Stimulated activated CD4-positive, alpha-beta T cell treated with anti-CD3 and anti-CD28 coated beads, Interleukin-15, amount 100 ng/mL, for 48 hours (primary cell): ENCODE measurements at places on chromosomes 12 and 14.

DNA sequence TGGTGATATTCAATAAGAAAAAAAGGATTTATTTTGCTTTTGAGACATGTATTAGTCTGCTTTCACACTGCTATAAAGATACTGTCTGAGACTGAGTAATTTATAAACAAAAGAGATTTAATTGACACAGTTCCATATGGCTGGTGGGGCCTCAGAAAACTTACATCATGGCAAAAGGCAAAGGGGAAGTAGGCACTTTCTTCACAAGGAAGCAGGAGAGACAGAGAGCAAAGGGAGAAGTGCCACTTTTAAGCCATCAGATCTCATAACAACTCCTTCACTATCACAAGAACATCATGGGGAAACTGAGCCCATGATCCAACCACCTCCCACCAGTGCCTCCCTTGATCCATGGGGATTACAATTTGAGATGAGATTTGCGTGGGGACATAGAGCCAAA lies 43.9 kb downstream of the BHLHE41 start:
- DNase-seq, result no peak

DNA sequence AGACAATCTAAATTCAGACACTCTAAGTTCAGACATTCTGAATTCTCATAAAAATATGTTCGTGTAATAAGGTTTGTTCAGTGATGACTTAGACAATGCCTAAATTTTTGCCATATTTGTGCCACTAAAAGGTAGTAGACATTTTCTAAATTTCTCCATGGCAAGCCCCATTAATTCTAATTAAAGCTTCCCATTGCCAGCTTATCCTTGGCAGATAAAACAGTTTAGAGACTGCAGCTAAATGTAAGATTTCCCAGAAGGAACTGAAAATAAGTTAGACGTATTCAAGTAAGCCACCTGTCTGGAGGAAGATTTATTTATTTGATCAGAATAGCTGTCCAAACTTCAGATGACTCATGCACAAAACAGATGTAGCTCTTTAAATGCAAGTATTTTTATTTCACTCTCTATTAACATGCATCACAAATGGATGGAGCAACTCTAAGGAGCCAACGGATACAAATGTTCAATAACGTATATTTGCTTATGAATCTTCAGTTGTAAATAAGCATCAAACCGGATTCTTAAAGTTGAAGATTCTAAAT lies 130.4 kb downstream of the SLC2A13 start:
- no peak for DNase-seq

DNA sequence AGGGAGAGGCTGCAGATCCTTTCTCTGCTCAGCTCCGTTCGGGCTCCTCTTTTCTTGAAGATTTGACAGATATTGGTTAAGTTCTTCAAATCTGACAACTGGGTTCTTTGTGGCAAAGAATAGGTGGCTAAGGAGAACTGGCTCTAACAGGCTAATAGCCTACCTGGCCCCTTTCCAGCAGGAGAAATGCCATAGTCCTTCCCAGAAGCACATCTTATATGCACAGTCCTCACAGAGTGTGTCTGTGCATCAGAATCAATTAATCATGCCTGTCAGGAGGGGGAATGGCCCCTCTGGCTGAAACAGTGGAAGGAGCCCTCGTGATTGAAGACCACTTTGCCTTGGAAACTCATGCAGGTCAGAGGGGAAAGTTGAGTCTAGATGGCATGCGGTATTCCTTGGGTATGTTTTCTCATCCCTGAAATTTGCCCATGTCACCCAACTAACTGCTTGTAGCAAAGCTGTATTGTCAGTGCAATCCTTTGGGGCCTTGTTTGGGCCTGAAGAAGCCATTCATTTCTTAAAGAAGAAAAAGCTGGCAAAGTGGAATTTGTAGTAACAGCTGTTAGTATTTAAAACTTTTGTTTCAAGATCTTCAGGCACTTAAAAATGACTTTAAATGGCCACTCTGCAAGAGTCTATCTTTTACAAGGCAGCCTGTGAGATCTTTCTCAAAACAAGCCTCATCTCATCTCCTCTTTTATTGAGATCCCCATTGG lies 251.5 kb downstream of the ZFP36L1 start:
- no peak for DNase-seq

- no peak for DNase-seq
Measured at GRCh38 chr12:64008596-64008995, 164.1 kb downstream of the SRGAP1 start.

DNA sequence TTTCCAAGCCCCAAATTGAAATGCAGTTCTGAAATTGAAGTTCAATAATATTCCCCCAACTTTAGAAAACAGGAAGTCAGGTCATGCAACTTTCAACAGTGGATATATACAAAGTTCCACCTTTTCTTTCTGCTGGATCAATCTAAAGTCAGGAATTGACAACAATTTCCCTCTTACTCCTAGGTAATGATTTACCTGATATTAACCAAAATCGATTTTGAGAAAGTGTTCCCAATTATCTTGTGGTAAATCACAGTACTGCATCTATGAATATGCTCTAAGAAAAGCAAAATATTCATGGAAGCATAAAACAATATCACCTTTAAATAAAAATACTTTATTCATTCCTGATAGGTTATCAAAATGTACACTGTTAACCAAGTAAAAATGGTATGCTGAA lies 28.4 kb downstream of the BDKRB1 start:
- no peak for DNase-seq

DNA sequence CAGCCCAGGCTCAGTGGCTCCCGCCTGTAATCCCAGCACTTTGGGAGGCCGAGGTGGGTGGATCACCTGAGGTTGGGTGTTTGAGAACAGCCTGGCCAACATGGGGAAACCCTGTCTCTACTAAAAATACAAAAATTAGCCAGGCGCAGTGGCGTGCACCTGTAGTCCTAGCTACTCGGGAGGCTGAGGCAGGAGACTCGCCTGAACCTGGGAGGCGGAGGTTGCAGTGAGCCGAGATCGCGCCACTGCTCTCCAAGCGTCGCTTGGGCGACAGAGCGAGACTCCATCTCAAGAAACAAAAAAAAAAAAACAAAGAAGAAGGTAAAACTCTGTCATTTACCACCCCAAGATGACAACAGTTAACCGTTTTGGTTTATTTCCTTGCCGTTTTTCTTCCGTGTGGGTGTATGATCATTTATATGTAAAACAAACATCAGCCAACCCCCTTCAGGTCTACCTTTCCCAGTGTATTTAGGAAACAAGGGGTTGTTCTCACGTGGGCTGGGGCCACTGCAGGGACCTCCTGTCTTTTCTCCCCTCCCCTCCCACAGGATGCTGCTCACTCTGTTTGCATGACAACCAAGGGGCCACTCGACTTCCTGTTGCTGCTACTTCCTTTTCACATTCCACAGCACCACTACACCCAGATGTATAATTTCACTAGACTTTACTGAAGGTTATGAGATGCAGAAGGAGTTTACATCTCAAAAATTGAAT lies 13.6 kb downstream of the TTC9 start:
- no peak for DNase-seq

DNA sequence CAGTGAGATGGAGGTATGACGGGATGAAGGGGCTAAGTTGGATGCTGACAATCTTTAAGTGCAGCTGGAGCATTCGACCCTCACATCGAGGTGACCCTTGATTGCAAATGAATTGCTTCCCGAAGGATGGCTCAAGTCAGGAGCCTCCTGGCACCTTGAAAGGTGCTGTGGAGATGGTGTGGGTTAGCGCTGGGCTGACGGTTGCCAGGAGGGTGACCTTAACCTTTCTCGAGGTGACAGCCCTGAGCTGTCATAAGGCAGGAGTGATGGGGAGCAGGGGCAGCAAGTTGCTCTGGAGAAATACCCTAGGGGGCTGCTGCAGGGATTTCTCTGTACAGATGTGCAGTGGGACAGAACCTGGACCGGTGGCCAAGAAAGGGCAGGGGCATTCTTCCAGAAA lies 122.8 kb downstream of the CRACR2A start:
- no peak for DNase-seq

DNA sequence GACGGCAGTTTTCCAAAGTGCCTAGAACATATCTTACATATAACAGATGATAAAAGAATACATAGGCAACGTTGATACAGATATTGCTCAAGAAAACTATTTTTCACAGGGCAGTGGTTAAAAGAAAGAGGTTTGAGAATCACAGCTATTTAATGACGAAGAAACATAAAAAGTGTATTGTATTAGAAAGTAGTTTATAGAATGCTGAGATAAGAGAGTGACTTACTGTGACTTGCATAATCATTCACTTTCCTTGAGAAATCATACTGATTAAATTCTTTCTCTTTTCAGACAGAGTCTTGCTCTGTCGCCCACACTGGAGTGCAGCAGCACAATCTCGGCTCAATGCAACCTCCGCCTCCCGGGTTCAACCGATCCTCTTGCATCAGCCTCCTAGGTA lies 57.7 kb downstream of the PPP1R12A start:
- no peak for DNase-seq

DNA sequence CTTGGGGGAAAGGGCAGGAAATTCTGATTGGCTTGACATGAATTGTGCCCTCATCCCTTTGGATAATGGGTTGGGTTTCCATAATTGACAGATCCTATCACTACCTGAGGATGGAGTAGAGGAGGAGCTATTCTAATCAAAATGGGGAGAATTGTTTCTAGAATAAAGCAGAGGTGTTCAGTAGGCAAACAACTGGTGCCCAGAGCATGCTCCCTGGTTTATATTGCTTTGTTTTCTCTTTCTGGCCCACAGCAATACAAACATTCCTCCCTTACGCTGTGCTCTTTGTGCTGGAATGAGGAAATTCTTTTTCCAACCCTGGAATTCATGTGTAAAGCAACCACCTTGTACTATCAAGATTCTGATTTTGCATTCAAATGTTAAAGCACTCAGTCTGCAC lies 147.4 kb downstream of the RASSF9 start:
- DNase-seq, result no peak

DNA sequence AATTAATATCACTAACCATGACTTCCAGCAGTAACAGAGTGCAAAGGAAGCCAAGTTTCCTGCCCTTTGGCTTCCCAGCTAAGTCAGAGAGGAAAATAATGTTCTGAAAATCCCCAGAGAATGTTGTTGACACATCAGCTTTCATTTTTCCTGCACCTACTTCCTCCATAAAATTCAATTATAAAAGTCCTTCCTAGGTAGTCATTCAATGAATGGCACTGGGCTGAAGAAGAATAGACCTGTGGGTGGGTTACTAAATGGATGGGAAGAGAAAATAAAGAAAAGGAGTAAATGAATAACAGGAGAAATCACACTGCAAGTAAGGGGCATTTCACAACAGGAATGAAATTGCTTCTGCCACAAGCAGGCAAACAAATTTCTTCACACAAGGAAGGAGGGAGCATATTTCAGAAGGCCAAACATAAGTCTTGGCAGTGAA lies 73.2 kb upstream of the MDM1 start:
- DNase-seq, result no peak

DNA sequence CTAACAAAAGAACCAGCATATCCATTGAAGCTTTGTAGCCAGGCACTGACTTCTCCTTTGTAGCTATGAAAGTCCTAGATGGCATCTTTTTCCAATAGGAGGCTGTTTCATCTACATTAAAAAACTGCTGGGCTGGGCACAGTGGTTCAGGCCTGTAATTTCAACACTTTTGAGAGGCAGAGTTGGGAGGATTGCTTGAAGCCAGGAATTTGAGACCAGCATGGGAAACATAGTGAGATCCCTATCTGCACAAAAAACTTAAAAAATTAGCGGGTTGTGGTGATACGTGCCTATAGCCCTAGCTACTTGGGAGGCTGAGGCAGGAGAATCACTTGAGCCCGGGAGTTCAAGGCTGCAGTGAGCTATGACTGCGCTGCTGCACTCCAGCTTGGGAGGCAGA lies 167.7 kb downstream of the CALM1 start:
- DNase-seq, result no peak

DNA sequence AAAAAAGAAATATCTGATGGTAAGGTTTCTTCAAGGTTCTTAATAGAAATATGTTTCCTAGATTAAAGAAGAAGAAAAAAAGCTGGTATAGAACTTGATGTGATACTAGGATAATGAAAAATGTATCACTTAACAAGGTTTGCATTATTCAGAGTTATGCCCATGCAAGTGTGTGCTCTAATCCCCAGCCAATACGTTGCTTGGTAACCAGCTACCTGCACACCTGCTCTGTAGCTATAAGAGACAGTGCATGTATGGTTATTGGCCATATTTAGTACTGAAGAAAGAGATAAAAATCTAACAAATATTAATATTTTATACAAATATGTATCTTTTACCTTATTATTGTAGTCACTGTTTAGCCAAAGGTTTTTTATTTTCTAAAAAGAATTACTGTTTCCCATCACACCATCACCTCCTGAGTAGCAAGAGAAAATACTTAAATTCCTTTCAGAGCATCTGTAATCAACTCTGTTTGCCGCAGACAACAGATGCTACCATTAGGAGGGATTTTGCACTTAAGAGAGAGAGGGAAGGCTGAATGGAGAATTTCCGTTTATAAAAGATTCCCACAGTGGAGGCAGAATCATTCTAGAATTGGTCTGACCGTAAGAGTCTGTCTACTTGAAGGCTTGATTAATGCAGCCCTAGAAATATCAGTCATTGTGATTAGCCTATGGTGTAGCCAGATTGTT lies 115.6 kb downstream of the NEDD1 start:
- DNase-seq, result no peak

DNA sequence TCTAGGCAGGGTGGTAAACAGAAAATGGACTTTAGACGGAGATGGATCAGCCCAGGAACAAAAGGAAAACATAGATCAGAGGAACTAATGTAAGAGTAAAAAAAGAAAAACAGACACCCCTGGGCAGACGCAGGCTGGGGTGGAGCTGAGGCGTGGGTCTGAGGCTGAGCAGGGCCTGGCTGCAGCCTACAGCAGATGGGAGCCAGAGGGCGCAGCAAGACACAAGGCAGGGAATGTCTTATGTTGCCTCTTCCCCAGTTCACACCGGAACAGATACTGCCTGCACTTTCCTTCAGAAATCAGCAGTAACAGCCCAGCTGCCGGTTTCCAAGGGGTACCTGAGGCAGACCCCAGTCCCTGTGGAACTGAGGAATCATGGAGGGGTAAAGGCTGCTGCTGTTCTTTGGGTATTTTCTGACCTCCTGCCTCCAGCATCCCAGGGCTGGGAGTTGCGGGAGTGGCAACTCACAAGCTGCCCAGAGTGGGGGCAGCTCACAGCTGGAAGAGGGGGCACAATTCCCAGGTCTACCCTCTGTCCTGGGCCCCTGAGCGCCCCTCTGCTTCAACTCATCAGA lies 9.8 kb downstream of the ZNF605 start:
- DNase-seq, result no peak

GRCh38 chr12:46660719-46661109 lies 165.1 kb downstream of the SLC38A4 start:
- DNase-seq, result no peak

DNA sequence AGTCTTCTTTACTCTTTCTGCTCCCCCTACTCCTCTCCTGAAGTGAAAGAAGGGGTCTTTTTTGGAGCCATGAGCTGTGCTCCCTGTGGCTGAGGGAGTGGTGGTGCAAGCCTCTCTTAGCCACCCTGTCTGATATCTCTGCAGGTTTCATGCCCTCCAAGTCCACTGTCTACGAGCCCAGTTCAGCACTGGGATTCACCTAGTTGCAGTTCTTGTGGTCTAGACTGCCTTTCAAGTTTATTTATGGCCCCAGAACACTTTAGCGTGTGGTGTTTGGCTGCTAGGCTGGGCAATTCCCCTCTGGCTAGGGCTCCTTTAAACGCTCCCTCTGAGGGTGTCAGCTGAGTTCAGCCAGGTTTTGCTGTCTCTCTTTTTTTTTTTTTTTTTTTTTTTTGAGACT lies 908.6 kb downstream of the TRHDE start:
- DNase-seq, result no peak
